HFFc6 (cell line): ENCODE measurements at places on chromosomes 16 and 17. TPM values are rescaled to one million over a fixed set of nuclear protein-coding genes. Genes with fewer than 3 reads are reported as not detected.

DNA sequence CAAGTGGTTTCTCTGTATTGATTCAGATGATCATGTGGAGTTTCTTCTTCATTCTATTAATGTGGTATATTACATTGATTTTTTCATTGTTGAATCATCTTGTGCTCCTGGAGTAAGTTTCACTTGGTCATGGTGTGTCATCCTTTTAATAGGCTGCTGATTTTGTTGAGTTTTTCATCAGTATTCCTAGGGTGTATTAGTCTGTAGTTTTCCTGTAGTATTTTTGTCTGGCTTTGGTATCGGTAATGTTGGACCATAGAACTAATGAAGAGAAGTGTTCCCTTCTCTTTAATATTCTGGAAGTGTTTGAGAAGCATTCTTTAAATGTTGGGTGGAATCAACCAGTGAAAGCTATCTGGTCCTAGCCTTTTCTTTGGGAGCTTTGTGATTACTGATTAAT is 99.0 kb downstream of the OMG start:
- peaks cover 39% of the 10 kb centered on the region for H3K36me3 ChIP-seq
- H3K4me1 ChIP-seq, result peaks cover 40% of the 10 kb centered on the region
- DNase-seq, result peak; percentile 55
- peak overlapping the region; percentile 76 for H3K27ac ChIP-seq
- peak overlapping the region; percentile 33 for H3K4me3 ChIP-seq

NT5C3B gene
- total RNA-seq, result 34.2 to 55.1 TPM (median 47.1 TPM) in 3 replicates

HOXB6 gene
- total RNA-seq, result not detected in 3 replicates

GRCh38 chr17:29331075-29331707 is 37.2 kb upstream of the NUFIP2 start:
- no peaks in the 10 kb centered on the region for H3K4me1 ChIP-seq
- no peak overlapping the region for H3K4me3 ChIP-seq
- H3K27me3 ChIP-seq, result peaks cover 4% of the 10 kb centered on the region

GRCh38 chr16:29734786-29735185 is 11.0 kb downstream of the C16orf54 start:
- H3K27ac ChIP-seq, result no peak overlapping the region
- peaks cover 32% of the 10 kb centered on the region for H3K27me3 ChIP-seq
- peak; percentile 22 for DNase-seq
- H3K4me1 ChIP-seq, result peaks cover 6% of the 10 kb centered on the region

DNA sequence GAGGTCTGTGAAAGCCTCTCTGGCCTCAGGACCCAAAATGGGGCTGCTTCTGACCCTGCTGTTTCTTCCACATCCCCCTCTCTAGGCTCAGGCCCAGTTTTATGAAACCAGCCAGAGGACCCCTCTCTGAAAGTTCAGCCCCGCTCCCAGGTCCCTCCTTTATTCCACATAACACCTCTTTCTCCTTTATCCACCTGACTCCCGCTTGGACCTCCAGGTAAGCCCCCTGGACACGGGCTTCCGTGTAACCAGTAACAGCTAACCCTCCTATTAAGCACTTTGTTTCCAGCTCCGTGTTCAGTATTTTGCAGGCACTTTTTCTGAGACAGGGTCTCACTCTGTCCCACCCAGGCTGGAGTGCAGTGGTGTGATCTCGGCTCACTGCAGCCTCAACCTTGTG is 37.4 kb downstream of the PSME3IP1 start:
- peaks cover 21% of the 10 kb centered on the region for H3K4me1 ChIP-seq
- no peak for DNase-seq
- no peak overlapping the region for H3K4me3 ChIP-seq

DNA sequence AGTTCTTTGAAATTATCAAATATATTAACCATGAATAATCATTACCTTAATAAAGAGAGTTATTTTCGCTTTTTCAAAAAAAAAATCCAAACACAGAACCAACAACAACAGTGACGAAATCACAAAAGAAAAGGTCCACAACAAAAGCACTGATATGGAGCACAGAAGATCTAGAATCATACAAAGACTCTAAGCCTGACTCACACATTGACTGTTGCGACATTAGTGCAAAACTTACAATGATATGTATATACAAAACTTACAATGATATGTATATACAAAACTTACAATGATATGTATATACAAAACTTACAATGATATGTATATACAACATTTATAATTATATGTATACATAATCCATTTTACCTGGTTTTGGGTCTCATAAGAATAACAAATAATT is 117.7 kb downstream of the USP22 start:
- H3K27ac ChIP-seq, result no peak overlapping the region
- no peak for DNase-seq
- no peaks in the 10 kb centered on the region for H3K36me3 ChIP-seq
- no peaks in the 10 kb centered on the region; the same call in 1 of the 2 replicates for H3K27me3 ChIP-seq

DNA sequence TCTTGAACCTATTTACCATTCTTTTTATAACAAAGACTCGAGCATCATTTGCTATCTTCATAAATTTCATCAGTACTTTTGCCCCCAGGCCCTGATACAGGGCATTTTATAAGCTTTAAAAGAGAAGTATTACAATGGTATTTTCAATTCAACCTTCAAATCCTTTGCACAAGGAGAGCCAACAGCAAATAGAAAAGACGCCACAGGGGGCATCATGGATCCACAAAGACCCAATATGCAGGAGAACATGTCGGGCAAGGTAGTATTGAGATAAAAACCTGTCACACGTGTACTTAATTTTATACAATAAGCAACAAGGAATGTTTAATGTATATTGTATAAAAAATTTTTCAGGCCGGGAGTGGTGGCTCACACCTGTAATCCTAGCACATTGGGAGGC is 10.2 kb downstream of the MAP3K14 start:
- peaks cover 74% of the 10 kb centered on the region for H3K4me1 ChIP-seq
- peaks cover 26% of the 10 kb centered on the region for H3K36me3 ChIP-seq
- H3K4me3 ChIP-seq, result no peak overlapping the region
- DNase-seq, result no peak
- no peaks in the 10 kb centered on the region for H3K27me3 ChIP-seq

DNA sequence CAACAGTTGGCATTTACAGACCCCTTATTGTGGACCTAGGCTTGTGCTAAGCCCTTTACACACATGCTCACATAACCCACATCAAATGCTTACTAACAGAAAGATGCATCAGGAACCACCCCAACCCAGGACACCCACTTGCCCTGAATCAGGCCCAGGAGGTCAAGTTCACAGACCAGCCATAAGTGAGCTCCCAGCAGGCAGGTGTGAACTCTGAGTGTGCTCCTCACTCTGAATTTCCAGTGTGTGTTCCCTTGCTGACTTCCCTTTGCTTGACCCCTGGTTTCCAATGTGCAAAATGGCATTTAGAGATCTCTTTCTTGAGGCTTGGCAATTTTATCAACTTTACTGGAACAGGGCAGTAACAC is 87.0 kb downstream of the BMERB1 start:
- H3K27ac ChIP-seq, result no peak overlapping the region
- peaks cover 3% of the 10 kb centered on the region; the same call in 1 of the 2 replicates for H3K27me3 ChIP-seq
- H3K36me3 ChIP-seq, result peaks cover 6% of the 10 kb centered on the region; the same call in 1 of the 2 replicates
- peaks cover 20% of the 10 kb centered on the region for H3K4me1 ChIP-seq
- DNase-seq, result no peak

GRCh38 chr17:74850914-74851313 is 8.8 kb downstream of the GRIN2C start:
- H3K36me3 ChIP-seq, result no peaks in the 10 kb centered on the region
- H3K27ac ChIP-seq, result no peak overlapping the region
- DNase-seq, result no peak
- no peak overlapping the region for H3K4me3 ChIP-seq
- no peaks in the 10 kb centered on the region for H3K4me1 ChIP-seq

DNA sequence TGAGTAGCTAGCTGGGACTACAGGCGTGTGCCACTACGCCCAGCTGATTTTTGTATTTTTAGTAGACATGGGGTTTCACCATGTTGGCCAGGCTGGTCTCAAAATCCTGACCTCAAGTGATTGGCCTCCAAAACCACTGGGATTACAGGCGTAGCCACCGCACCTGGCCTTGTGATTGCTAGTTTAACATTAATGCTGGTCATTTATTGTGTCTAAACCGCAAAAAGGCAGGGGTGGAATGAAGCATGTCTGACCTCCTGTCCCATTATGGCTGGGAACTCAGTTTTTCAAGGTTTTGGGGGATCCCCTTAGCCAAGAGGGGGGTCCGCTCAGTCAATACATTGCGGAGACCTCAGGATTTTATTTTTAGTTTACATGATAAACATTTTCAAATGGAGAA is 10.7 kb upstream of the CNGB1 start:
- no peaks in the 10 kb centered on the region for H3K36me3 ChIP-seq
- peaks cover 26% of the 10 kb centered on the region for H3K27me3 ChIP-seq
- H3K27ac ChIP-seq, result no peak overlapping the region
- no peaks in the 10 kb centered on the region for H3K4me1 ChIP-seq

GRCh38 chr17:21674242-21674731 is 18.0 kb upstream of the KCNJ18 start:
- H3K4me1 ChIP-seq, result no peaks in the 10 kb centered on the region
- no peak for DNase-seq
- H3K36me3 ChIP-seq, result peaks cover 11% of the 10 kb centered on the region
- no peak overlapping the region for H3K4me3 ChIP-seq
- no peak overlapping the region for H3K27ac ChIP-seq

DNA sequence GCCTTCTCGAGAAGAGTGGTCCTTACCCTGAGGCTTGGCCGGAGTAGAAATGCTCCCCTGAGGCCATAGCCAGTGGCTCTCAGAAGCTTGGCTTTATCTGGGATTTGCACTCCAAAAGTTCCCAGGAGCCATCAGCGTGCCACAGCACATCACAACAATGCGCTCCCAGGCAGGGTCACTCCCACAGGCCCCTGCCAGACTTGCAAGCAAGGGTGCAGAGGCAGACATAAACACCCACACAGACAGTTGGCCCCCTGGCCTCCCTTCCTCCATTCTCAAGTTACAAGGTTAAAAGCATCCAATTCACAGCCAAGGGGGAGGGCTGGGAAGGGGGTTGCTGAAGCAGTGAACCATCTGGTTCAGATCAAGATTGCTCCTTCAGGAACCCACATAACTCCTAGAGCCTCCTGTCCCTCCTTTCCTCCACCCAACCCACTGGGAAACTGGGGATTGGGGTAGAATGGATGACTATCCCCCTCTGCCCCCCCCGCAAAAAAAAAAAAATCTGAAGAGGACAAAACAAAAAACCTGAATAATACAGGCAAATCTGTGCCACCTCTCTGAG is 1.8 kb downstream of the ST3GAL2 start:
- peak; percentile 72 for DNase-seq
- H3K27ac ChIP-seq, result peak overlapping the region; percentile 84
- H3K4me1 ChIP-seq, result peaks cover 58% of the 10 kb centered on the region
- no peaks in the 10 kb centered on the region; the same call in none of the 2 replicates for H3K27me3 ChIP-seq
- H3K36me3 ChIP-seq, result peaks cover 14% of the 10 kb centered on the region

SPNS2 gene
- total RNA-seq, result not detected in 3 replicates

DNA sequence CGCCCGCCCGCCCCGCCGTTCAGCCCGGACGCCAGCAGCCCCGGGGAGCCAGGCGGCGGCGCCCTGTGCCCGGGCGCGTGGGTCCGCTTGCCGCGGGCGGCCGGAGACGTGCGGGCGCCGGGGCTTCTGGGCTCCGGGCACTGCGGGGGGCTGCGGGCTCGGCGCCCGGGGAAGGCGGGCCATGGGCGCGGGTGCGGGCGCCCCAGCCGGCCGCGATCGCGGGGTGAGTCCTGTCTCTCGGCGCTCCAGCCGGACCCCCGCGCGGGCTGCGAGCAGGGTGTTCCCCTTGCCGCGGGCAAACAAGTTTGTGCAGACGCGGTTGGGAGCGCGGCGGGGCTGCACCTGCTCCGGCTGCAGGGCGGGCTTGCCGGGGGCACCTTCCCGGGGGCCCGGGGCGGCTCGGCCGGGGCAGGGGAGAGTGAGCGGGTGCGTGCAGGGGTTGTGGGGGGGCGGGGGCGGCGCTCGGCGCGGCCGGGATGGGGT is 292 bp downstream of the WSCD1 start:
- H3K4me3 ChIP-seq, result no peak overlapping the region
- no peak overlapping the region for H3K27ac ChIP-seq
- H3K4me1 ChIP-seq, result peaks cover 6% of the 10 kb centered on the region; the same call in 1 of the 2 replicates
- peaks cover 5% of the 10 kb centered on the region; the same call in 1 of the 2 replicates for H3K36me3 ChIP-seq
- peaks cover 31% of the 10 kb centered on the region for H3K27me3 ChIP-seq
- no peak for DNase-seq

DNA sequence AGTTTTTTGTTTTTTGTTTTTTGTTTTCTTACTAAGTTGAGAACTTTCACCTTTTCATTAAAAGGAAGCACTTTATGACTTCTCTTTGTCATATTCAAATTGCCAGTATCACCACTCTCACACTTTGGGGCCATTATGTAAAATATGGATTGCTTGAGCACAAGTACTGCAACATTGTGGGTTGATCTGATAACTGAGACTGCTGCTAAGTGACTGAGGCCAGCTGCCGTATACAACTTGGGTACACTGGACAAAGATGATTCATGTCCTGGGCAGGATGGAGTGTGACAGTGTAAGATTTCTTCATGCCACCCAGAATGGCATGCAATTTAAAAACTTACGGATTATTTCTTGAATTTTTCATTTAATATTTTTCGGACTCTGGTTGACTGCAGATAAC is 7.8 kb downstream of the TTC19 start:
- no peak overlapping the region for H3K27ac ChIP-seq
- no peak overlapping the region for H3K4me3 ChIP-seq
- DNase-seq, result no peak
- H3K4me1 ChIP-seq, result peaks cover 10% of the 10 kb centered on the region
- H3K27me3 ChIP-seq, result no peaks in the 10 kb centered on the region
- peaks cover 66% of the 10 kb centered on the region for H3K36me3 ChIP-seq

ITGAD gene
- not detected in 3 replicates for total RNA-seq

- peaks cover 16% of the 10 kb centered on the region for H3K27me3 ChIP-seq
- DNase-seq, result no peak
- no peaks in the 10 kb centered on the region for H3K36me3 ChIP-seq
- no peak overlapping the region for H3K4me3 ChIP-seq
Observed at GRCh38 chr17:27546624-27547300, 84.2 kb upstream of the LGALS9 start.

GRCh38 chr17:78387977-78388941 is 9.8 kb downstream of the PGS1 start:
- H3K27me3 ChIP-seq, result peaks cover 2% of the 10 kb centered on the region; the same call in 1 of the 2 replicates
- H3K36me3 ChIP-seq, result peaks cover 19% of the 10 kb centered on the region
- DNase-seq, result peak; percentile 22
- peak overlapping the region; percentile 84 for H3K27ac ChIP-seq
